RPMI7951 (cell line): ENCODE measurements at places on chromosomes 6 and 20.
A peak's percentile ranks its signal among the peaks of the same experiment; 100 is the strongest.

GRCh38 chr6:42482174-42482573, 30.4 kb upstream of the TRERF1 start:
- no peak for DNase-seq

GRCh38 chr20:38260025-38260377, 534 bp downstream of the KIAA1755 start:
- DNase-seq = peak; percentile 44

DNA sequence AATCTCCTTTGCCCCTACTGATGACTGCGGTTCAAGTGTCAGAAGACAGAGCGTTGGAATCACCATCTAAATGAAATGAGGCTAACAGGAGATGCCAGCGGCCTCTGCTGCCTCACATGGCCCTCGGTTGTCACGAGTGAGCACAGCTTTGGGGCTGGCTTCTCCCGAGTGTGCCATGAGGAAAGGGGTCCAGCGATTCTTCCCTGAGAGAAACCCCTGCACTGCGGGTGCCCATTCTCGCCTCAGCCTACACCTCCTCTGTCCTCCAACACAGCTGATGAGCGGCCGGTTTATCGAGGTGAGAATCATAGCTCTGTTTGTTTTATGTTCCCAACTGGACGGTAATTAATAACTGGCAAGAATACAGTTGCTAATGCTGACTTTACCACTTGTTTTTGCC, 144.7 kb upstream of the RPS6KA2 start:
- no peak for DNase-seq

DNA sequence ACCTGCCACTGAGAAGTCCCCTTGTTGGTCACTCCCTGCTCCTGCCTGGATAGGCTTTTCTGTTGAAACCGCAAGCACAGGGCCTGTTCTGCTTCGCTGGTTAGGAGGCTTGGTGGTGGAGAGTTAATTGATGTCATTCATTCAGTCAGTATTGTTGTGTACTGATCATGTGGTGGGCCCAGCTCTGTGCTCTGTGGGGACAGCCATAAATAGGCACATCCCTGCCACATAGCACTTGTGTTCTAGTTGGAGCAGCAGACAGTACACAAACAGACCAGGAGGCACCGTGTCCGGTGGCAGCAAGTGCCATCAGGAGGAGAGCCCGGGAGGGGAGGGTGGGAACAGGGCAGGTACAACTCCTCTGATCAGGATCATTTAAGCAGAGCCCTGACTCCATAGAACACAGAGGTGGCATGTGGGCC, 155.2 kb upstream of the INSM1 start:
- no peak for DNase-seq

GRCh38 chr6:100479179-100480035, 14.7 kb upstream of the SIM1 start:
- DNase-seq = peak; percentile 43

DNA sequence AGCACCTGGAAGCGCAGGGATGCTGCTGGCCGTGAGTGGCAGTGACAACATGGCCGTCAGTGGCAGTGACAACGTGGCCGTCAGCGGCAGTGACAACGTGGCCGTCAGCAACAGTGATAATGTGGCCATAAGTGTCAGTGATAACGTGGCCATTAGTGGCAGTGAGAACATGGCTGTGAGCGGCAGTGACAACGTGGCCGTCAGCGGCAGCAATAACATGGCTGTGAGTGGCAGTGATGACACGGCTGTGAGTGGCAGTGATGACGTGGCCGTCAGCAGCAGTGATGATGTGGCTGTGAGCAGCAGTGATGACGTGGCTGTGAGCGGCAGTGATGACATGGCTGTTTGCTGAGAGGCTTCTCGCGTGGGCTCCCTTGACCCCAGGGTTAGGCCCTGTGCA, 169.8 kb downstream of the ERMARD start:
- DNase-seq = peak; percentile 32

DNA sequence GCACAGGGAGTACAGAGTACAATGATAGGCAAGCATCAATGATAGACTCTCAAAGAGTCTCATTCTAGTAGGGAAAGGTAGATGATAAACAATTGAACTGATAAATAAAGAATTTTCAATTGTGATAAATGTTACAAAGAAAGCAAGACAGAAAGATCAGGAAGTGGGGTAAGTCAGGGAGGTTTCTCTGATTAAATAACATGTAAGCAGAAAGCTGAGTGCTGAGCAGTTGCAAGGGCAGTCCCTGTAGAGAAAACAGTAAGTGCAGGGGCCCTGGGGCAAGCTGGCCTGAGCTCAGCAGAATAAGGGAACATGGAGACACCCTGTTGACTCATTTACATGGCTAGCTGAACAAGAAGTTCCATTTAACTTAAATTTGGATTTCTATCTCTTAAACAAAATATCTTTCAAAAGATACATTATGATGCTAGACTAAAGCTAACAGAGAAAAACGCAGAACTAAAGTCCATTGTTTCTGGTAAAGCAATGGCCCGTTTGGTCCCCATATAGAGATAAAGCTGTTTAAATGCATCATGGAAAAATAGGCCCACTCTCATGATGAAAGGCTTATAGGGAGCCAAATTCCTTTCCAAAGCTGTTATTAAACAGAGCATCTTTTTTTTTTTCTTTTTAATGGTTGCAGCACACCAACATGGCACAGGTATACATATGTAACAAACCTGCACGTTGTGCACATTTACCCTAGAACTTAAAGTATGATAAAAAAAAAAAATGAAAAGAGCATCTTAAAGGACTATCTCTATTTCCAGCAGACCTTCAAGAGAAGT, 5.3 kb upstream of the TNFAIP3 start:
- DNase-seq = peak; percentile 44

GRCh38 chr6:157670466-157671186, 152.4 kb upstream of the SNX9 start:
- DNase-seq = no peak

DNA sequence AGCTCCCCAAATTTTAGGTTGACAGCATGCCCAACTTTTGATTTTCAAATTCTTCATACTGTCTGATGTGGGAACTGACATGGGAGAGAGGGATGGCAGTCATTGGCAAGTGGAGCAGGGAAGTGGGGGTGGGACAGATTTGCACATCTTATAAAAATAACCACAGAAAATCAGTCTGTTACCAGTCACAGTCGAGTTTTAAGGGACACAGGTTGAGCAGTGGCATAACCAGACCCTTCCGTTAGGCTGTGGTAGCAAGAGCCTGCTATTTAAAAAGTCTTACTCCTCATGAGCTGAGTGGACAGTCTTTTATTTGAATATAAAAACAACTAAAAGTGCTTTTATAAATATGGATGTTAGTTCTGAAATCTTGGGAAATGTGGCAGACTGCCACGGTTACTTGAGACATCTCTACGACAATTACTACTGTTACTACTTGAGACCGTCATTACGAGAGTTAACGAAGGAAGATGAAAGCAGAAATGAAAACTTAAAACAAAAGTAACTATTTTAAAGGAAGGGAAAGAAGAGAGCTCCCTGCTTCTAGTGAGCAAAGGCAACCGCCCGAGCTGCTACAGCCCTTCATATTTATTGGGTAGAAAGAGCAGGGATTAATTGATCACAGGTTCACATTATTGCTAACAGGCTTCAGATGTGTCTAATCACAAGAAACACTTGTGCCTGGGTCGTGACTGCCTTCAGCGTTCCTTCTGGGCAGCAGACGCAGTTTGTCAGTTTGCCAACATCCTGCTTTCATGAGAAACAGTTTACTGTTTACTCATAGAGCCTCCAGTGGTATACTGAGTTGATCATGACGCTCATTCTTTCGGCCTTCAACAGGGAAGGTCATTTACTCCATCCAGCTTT, 71.3 kb downstream of the EFHC1 start:
- peak; percentile 44 for DNase-seq

DNA sequence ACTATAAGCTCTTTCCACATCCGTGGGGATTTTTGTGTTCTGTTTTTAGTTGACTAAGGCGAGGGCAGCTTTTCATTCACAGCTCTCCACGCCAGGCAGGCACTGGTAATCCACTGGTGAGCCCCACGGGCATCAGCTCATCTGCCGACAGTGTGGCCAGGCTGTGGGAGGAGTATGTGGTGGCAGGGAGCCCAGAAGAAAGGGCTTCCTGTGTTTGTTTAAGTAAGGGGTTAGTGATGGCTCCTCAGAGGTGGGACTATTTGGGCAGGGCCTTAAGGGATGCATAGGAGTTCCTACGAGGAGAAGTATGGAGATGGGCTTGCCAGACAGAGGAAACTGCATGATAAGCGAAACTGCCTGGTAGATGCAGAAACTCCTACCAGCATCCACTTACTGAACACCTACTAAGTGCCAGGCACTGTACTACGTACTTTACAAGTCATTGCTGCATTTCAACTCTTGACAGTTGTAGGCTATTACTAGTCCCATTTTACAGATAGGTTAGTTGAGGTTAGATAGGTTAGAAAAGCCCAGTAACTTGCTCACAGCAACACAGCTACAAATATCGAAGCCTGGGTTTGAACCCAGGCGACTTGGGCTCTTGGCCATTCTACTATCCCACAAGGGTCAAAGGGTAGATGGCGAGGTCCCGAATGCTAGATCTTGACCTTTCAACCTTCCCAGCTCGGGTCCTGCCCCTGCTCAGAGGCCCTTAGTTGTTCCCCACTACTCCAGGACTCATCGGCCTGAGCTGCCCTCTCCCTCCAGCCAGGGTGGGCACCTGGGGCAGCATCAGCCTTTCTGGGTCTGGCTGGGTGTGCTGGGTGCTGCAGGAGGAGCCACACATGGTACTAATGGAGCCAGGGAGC, 55.1 kb downstream of the CEBPB start:
- peak; percentile 99 for DNase-seq

- DNase-seq = no peak
These were observed 17.1 kb downstream of the RPRD1B start for GRCh38 chr20:38050686-38051085.

GRCh38 chr6:80789912-80790570, 683.6 kb downstream of the BCKDHB start:
- no peak for DNase-seq

DNA sequence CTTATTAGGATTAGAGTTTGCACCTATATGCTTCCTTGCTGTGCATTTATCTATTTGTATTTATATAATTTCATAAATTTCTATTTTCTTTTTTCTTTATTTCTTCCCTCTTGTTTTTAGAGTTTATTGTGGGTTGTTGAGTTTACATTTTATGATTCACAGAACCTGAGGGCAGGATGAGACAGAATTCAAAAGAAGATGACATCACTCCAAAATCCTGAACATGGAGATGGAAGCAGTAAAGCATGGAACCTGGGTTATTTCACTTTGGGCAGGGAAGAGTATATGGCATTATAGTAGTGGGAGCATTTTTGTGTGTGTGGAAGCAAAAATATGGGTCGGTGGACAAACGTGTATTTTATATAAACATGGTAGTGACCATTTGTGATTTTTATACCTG, 157.5 kb downstream of the RFX6 start:
- DNase-seq = no peak

GRCh38 chr20:14470231-14470899, 133.0 kb upstream of the FLRT3 start:
- DNase-seq = no peak

- no peak for DNase-seq
These were observed 68.1 kb downstream of the SLC22A23 start for GRCh38 chr6:3388786-3389185.

DNA sequence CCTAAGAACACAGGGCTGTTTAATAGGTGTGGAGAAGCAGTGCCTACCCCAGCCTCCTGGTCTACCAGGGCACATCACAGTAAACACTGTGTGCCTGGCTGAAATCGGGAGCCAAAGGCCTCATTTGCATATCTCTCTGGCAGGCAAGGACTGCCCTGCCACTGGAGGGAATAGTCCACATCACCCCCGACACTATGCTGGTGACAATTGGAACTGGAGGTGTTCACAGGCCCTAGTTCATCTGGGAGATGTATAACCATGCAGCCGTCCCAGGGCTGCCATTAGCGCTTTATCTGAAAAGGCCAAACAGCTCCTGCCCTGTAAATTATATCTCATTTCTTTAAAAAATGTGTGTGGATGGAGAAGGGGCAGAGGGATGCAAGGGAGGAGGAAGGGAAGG, 150.3 kb downstream of the LINC00237 start:
- no peak for DNase-seq

- no peak for DNase-seq
These were observed 34.2 kb downstream of the FOXQ1 start for GRCh38 chr6:1346101-1346500.

- DNase-seq = peak; percentile 84
These were observed 25.5 kb upstream of the STX16 start for GRCh38 chr20:58625585-58625984.

GRCh38 chr6:15368186-15368585, 122.3 kb downstream of the JARID2 start:
- no peak for DNase-seq

- DNase-seq = no peak
These were observed 121.3 kb downstream of the SLC23A2 start for GRCh38 chr20:4880051-4880450.

GRCh38 chr6:142702501-142703460, 242.2 kb downstream of the HIVEP2 start:
- no peak for DNase-seq

DNA sequence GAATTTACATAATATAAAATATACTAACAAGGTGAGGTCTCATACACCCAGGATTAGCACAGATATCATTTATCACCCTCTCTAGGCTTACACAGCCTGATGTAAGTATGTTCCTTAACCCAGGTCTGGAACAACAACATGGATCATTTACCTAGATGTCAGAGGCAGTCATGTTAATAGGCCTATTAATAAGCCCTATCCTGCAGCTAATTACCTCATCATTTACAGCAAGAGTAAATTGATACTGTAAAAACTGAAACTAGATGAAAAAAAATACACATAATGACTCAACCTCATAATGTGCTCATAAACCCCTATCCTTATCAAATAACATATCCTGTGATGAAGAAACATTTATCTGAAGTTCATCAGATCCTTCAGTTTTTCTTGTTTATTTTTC, 334.3 kb upstream of the MANEA start:
- DNase-seq = no peak

DNA sequence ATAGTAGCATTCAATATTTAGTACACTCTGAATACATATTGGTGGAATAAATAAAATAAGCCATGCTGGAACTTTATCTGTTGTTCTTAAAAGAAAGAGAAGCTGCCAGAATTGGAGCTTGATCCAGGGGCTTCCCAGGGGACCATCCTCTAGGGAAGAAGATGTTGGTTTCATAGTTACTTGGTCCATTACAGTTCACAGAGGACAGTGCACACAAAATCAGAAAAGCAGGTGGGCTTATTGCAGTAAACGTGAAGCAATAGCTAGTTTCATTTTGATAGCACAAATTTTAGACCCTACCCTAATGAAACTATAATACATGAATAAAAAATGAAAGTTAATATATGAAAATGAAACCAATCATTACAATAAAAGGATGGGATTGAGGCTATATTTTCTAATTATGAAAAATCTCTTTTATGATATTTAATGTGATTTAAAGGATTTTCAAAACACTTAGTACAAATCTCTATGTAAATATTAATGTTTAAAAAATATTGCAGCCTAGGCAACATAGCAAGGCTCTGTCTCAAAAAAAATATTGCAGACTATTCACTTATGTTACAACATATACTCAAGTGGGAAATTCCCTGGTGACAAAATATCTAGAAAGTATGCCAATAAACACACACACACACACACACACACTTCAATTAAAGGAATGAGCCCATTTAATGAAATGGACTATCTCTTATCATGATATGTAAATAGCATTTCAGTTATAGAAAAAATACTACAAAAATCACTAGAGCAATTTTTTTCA, 227.0 kb upstream of the MARCKS start:
- DNase-seq = no peak

- DNase-seq = peak; percentile 44
These were observed 786 bp downstream of the ADRM1 start for GRCh38 chr20:62303340-62304226.

GRCh38 chr6:114342086-114342825, 567 bp downstream of the HS3ST5 start:
- DNase-seq = no peak
